ENCODE measurements at places on chromosomes 6 and 20.

DNA sequence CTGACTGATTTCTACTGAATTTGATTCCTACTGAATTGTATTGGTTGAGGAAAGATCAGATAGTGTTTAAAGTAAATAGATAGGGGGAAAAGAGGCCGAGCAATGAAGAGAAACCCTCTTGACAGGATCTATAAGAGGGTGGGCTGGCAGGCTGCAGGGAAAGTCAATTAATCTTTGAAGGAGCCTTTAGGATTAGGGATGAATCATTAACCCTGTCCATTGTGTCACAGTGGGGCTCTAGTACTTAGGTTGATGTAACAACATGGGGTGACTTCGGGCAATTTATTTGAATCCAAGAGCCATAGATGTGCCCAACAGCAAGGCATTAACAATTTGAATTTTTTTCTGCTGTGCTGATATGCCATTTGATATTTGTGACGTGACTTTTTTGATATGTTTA, 7.5 kb downstream of the RFX6 start:
- peak; percentile 7 for DNase-seq

DNA sequence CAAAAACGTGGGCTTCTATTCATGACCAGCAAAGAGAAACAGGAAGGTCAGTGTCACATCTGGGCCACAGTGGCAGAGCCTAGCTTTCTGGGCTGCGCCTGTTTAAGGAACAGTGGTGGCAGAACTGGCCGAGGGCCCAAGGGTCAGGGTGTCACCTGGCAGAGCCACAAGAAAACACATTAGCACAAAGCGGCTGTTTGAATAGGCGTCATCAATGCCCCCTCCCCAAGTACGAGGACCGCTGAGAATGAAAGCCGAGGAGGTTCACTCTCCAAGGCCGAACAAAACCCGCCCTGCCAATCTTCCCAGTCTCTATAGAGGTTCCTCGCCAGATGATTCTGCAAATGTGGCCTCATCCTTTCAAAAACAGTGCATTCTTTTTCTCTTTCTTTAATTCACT, 125.2 kb upstream of the TRAF3IP2 start:
- peak; percentile 64 for DNase-seq

GRCh38 chr6:141364232-141364631, 768.5 kb upstream of the GJE1 start:
- DNase-seq, result no peak

GRCh38 chr6:17869010-17869752, 118.3 kb downstream of the KIF13A start:
- no peak for DNase-seq

DNA sequence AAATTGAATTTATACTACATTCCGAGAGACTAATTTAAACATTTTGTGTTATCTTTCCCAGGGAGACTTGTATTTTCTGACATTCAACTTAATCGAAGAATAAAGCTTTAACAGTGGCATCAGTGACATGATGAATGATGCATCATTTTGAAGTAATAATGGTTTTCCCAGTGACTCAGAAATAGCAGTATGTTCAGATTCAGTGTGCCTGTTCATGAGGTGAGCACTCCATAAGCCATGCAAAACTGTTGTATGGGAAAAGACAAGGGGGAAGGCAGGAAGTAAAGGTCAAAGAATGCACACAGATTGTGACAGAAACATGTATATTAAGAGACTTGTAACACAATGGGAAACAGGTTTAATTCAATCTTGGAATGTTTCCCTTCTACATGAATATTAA, 1348.2 kb upstream of the GJE1 start:
- no peak for DNase-seq

GRCh38 chr20:15113144-15113773, 775.8 kb upstream of the FLRT3 start:
- no peak for DNase-seq

- no peak for DNase-seq
These were observed 43.8 kb upstream of the XRN2 start for GRCh38 chr20:21259346-21259745.

DNA sequence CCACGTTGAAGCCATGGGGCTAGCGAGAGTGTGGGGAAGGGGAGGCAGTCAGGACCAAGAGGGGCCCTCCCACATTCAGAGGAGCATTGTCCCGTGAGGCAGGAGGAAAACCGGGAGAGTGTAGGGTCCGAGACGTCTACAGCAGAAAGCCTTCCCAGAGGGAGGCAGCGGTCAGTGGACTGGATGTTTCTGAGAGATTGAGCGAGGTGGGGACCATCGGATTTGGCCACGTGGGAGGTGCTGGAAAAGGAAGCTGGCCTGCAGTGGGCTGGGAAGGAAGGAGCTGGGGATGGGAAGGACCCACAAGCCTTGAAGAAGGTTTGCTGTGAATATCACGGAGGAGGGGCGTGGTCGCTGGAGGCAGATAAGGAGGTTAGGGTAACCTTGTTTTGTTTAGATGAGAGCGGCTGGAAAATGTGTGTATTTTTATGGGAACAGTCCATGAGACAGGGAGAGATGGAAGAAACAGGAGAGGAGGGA, 119.0 kb upstream of the RNF24 start:
- DNase-seq, result no peak

DNA sequence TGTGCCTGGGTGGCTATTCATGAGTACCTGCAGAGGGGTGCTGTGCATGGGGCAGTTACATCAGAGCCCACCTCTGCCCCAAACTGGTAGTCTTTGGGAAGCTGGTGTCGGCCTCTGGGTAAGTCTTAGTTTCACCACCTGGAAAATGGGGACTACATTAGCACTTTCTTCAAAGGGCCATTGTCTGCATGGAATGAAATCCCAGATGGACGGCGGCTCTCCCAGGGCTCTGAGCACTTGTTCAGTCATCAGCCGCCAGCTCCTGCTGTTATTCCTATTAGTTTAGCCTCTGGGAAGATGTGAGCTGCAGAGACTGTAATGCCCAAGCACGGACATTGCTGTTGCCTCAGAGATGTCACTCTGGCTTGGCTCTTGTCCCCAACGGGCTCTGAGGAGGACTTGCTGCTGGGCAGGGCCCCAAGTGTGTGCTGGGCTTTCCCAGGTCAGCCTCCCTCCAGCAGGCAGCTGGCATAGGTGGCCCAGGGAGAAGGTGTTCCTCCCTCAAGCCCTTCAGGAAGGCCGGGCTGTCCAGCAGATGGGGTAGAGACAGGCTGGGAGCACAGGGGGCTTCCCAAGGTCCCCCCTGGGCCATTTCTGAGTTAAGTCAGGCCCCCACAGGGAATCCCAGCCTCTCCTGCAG, 268.3 kb downstream of the TFAP2C start:
- no peak for DNase-seq

DNA sequence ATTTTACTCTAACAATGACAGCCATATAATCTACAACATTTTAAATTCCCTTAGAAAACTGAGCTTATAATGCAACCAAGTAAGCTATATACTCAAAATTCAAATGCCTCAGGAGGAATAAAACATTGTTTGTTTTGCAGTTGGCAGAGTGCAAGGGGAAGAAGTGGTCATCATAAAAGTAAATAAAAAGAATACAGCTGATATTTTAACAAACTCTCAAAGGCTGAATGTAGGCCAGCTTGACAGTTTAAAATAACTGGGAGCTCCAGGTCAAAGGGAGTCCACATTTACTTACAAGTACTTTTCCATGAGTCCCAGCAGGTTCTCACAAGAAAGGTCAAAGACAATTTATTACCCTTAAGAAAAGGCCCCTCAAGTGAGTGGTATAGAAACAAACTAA, 589.8 kb downstream of the BCKDHB start:
- no peak for DNase-seq

GRCh38 chr6:33777398-33778388, 11.2 kb downstream of the LEMD2 start:
- no peak for DNase-seq

DNA sequence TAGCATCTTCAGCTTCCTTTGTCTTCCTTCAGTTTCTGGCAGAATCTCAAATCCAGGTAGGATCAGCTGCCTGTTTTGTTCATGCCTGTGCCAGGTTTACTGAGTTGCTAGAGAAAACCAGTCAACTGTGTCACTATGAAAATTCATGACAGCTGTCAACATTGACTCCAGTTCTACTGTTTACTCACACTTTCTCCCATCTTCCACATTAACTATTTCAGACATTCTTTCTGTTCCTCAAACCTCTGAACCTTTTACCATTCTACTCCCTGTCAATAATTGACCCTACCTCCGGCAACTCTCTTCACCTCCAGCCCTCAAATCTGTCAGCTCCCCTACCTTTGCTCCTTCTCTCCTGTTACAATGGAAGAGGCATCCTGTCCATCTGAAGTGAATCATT, 8.5 kb downstream of the ENPP4 start:
- no peak for DNase-seq

GRCh38 chr6:41271901-41272395, 14.5 kb downstream of the TREM1 start:
- DNase-seq, result peak; percentile 27

DNA sequence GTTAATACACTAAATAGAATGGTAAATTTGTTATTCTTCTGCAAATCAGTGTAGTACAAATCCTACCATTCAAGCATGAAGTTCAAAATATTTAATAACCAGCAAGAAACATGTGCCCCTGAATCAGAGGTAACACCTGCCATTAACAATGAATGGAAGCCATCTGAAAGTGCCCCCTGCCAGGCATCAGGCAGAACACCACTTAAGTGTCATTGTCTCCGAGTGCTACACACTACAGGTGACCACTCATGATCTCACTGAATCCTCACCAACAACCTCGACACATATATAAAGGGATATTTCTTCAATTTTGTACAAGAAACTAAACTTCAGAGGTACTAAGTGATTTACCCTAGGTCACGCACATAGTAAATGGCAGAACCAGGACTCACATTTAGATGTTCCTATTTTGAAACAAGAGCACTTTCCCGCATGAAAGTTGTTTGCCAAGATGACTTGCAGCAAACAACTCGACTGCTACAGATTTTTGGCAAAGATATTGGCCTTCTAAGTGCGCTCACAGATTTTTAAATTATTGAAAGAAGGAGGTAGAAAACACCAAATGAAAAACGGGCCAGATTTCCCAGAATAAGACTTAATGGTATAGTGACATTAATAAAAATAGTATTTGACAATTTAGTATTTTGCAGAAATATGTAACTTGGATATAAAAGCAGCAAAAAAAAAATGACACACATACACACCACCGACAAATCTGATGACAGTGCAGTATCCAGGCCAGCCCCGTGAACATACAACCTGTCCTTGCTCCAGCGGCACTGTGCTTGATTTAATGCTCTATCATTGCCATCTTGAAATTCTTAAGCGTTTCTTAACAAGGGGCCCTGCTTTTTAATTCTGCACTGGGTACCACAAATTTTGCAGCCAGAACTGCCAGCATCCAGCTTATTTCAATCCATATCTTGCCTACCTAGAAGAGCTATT, 274.5 kb downstream of the ALDH8A1 start:
- DNase-seq, result no peak

GRCh38 chr6:40692337-40692736, 105.2 kb upstream of the LRFN2 start:
- no peak for DNase-seq

GRCh38 chr6:108969776-108970175, 121.6 kb downstream of the ARMC2 start:
- DNase-seq, result no peak

DNA sequence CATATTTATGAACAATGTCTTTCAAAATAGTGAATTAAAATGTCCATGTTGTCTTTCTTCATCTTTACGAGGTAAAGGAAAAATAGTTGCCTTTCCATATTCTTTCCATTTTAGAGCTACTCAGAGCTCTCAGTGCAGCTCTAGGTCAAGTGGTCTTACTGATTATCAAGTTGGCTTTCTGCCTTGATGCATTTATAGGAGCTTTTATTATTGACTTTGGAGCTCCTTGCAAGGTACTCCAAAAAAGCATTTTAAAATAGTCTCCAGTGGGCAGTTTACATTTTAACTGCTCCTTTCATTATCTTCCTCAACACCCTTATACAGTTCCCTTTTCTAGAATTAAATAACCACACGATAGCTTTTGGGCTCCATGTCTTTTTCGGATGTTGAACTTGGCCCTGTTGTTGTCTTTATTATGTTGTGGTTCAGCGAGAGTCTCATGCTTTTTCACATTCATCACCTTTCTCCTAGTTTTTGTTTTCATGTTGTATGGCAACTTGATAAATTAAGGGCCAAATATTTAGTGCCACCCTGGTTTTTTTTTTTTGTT, 122.9 kb downstream of the CLIC5 start:
- DNase-seq, result no peak

- DNase-seq, result no peak
These were observed 181.4 kb downstream of the GMPR start for GRCh38 chr6:16419636-16420336.

- no peak for DNase-seq
These were observed 15.6 kb upstream of the DAAM2 start for GRCh38 chr6:39776581-39776980.

- DNase-seq, result no peak
These were observed 42.6 kb upstream of the TMEM170B start for GRCh38 chr6:11494786-11495564.

GRCh38 chr6:125808060-125808459, 17.3 kb downstream of the NCOA7 start:
- no peak for DNase-seq

GRCh38 chr6:134132494-134133141, 80.2 kb upstream of the SLC2A12 start:
- no peak for DNase-seq

GRCh38 chr6:127332383-127332961, 10.9 kb downstream of the ECHDC1 start:
- DNase-seq, result no peak

- DNase-seq, result peak; percentile 2
These were observed 346.2 kb upstream of the IMPG1 start for GRCh38 chr6:76418560-76419223.

- no peak for DNase-seq
These were observed 46.5 kb upstream of the FRMD1 start for GRCh38 chr6:168125429-168126001.

DNA sequence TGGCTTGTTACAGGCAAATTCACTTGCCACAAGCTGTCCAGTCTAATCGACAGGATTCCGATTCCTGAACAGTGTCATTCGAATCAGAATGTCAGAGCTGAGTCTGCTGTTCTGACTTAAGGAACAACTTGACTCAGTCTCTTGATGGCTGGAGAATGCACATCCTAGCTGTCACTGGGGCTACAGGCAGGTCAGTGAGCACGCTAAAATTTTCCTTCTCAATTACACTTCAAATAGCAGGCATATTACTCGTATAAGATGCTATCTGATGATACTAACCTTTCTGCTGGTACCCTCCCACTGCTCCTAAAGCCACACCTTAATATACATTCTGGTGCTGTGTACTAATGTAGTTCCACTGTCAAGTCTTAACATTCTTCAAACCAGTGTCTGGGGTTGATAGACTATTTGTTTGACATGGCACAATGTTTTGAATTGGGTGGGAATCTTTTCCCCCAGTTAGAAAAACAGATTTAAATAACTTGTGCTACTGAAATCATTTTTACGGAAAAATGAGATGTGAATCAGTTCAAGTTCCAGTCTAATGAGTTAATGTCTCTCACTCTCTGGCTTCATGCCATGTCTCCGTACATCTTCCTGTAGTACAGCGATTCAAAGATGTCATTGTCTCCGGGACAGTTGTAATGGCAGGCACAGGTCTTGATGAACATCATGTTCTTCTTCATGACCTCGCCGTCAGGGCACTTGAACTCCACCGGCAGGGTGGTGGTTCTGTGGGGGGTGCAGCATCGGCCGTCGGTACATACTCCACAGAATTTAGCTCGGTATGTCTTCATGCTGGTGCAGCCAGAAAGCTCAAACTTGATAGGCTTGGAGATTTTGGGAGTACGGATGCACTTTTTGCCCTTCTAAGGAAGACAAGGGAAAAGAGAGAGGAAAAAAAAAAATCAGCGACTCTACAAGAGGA, 2.2 kb downstream of the CCN2 start:
- peak; percentile 58 for DNase-seq
